ENCODE measurements at places on chromosomes 4 and X. TPM values are rescaled to one million over a fixed set of nuclear protein-coding genes. Genes with fewer than 3 reads are reported as not detected.

Gene SPON2
- 1.1 TPM for total RNA-seq

- peak; percentile 51 for DNase-seq
Observed at GRCh38 chr4:169611157-169611556, 1.2 kb downstream of the NEK1 start.

Gene TLR10
- total RNA-seq, result 0.08 TPM

GRCh38 chrX:65609237-65609636, 58.2 kb upstream of the MSN start:
- DNase-seq, result no peak

Gene DGAT2L6
- 0.13 TPM for total RNA-seq

Gene CISD2
- total RNA-seq, result 76.4 TPM

Gene CABS1
- total RNA-seq, result not detected

GRCh38 chrX:45622042-45622423, 421.4 kb upstream of the DIPK2B start:
- DNase-seq, result no peak

GRCh38 chrX:118666521-118666920, 60.9 kb upstream of the IL13RA1 start:
- no peak for DNase-seq

DNA sequence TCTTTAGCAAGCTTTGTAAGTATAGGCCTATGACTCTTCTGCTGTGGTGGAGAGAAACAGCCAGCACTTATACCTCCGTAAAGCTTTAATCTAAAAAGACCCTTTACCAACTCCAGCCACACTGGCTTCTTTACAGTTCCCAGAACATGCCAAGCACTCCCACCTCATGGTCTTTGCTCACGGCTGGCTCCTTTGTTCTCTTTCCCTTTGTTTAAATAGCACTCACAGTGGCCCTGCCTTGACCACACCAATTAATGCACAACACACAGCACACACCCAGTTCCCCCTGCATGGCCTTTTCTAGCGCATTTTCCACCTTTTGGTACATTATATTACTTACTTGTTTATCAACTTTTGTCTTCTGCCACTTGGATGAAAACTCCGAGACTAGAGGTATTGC, 18.9 kb downstream of the PPID start:
- DNase-seq, result no peak

Gene CRLF2
- total RNA-seq, result 1.1 TPM

Gene IBSP
- total RNA-seq, result not detected

Gene HSFX1
- 0.85 TPM for total RNA-seq

DNA sequence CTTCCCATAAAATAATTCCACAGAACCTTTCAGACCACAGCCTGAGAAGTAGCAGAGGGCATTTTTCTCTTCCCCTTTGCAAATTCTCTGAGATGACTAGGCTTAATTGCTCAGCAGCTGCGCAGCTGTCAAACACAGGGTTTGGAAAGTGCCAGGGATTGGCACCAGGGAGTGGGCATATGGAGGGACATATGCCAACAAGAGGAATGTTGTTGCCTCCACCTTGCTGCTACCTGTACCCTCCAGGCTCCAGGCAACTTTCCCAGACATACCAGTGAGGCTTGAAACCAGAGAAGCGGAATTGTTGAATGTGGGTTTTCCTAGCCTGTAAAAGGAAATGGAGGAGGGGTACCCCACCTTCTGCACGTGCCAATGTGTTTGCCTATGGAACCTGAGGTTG, 256.2 kb upstream of the GPR101 start:
- DNase-seq, result no peak

DNA sequence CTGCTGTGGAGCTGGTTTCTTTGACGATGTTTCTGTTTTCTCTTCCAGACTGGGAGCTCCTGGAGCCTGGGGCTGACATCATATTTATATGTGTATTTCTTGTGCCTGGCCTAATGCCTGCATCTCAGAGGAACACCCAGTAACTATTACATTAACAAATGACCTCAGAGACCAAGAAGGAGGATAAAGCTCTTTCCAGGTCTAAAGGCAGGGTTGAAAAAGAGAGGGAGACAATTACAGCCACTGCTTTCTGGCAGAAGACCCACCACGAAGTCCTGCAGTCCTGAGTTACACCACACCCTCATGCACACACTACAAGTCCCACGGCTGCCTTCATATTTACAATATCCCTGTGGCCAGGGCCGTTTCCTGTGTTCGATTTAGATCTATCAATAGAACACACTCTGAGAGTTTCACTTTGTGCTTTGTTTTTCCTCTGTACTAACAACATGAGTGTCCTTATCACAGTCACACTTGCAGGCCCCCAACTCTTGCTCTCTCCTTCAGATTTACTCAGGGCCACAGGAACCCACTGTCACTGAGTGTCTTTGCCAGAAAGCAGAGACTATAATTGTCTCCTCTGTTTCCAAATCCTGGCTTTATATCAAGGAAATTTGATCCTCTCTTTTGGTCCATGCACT, 535.5 kb downstream of the MID1IP1 start:
- DNase-seq, result no peak

Gene ZNF275
- total RNA-seq, result 9.1 TPM

DNA sequence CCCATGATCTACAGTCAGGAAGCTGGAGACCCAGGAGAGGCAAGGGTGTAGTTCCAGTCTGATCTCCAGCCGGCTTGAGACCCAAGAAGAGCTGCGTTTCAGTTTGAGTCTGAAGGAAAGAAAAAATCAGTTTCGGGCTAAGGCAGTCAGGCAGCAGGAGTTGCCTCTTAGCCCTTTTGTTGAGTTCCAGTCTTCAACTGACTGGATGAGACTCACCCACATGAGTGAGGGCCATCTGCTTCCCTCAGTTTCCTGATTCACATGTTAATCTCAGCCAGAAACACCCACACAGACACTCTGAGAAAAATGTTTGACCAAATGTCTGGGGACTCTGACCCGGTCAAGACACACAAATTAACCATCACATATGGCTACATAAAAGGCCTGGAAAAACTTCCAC, 73.6 kb upstream of the ELOVL6 start:
- DNase-seq, result no peak

GRCh38 chrX:117743469-117744251, 372.9 kb downstream of the KLHL13 start:
- peak; percentile 32 for DNase-seq

Gene NPY1R
- not detected for total RNA-seq

Gene BEND2
- total RNA-seq, result not detected
